Activated CD8-positive, alpha-beta memory T cell treated with anti-CD3 and anti-CD28 coated beads for 1 hour (primary cell): ENCODE measurements at places on chromosomes 2 and 18.

- DNase-seq = no peak
Observed at GRCh38 chr2:62409442-62409841, 96.6 kb downstream of the TMEM17 start.

DNA sequence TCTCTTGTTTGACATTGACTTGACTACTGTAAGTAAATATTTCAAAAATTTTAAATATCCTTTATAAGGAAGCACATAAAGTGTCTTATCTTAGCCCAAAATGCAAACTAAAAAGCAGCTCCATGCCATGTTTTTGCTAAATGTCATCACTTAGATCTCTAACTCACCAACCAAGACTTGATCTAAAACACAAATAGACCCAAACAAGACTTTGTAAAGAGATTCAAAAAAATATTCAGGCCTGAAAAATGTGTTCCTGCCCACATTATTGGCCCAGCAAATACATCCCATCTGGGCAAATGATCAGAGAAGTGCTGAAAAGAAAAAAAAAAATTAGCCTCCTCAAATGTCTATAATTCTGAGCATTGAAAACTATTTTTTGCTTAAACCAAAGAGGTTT lies 187.6 kb downstream of the MREG start:
- DNase-seq = no peak

- no peak for DNase-seq
Observed at GRCh38 chr2:133788386-133788785, 220.1 kb upstream of the NCKAP5 start.

GRCh38 chr2:102004581-102004980 lies 12.8 kb downstream of the IL1R2 start:
- DNase-seq = no peak

GRCh38 chr2:108614659-108615058 lies 80.4 kb downstream of the LIMS1 start:
- no peak for DNase-seq
